ENCODE measurements at places on chromosomes 7 and 10. TPM values are rescaled to one million over a fixed set of nuclear protein-coding genes. Genes with fewer than 3 reads are reported as not detected.

GRCh38 chr7:112669306-112669705 is 120.9 kb downstream of the TMEM168 start:
- no peaks in the 10 kb centered on the region for H3K36me3 ChIP-seq
- no peak overlapping the region for H3K27ac ChIP-seq
- DNase-seq: no peak

The HELLS gene
- 53.0 TPM for total RNA-seq

The NME8 gene
- total RNA-seq: not detected

DNA sequence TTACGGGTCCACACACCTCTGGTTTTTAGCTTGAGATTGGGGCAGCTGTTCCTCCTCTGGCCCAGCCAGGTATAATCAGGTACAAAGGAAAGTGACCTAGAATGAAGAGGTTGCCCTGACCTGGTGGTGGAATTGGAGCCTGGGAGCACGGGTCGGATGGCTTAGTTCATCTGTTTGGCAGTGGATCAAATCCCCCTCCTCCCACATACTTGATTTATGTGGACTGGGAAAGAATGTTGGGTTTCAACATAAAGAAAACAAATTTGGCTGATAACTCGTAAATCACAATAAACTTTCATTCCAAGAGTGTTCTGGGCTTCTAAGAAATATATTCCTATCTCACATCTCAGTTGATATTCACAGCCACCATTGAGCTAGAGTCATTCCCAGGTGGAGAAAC is 186.8 kb downstream of the CUX1 start:
- no peak for DNase-seq
- H3K4me3 ChIP-seq: no peak overlapping the region
- H3K27me3 ChIP-seq: peaks cover 7% of the 10 kb centered on the region
- peaks cover 10% of the 10 kb centered on the region for H3K4me1 ChIP-seq

- no peak overlapping the region for H3K4me3 ChIP-seq
- no peak for DNase-seq
- no peaks in the 10 kb centered on the region for H3K4me1 ChIP-seq
- H3K27me3 ChIP-seq: no peaks in the 10 kb centered on the region
Measured at GRCh38 chr7:83267141-83267631, 104.5 kb upstream of the PCLO start.

The ZNF777 gene
- total RNA-seq: 16.3 TPM

GRCh38 chr7:32215697-32216096 is 145.5 kb upstream of the PDE1C start:
- H3K27me3 ChIP-seq: peaks cover 1% of the 10 kb centered on the region
- H3K36me3 ChIP-seq: no peaks in the 10 kb centered on the region
- no peak overlapping the region for H3K4me3 ChIP-seq
- H3K4me1 ChIP-seq: no peaks in the 10 kb centered on the region

DNA sequence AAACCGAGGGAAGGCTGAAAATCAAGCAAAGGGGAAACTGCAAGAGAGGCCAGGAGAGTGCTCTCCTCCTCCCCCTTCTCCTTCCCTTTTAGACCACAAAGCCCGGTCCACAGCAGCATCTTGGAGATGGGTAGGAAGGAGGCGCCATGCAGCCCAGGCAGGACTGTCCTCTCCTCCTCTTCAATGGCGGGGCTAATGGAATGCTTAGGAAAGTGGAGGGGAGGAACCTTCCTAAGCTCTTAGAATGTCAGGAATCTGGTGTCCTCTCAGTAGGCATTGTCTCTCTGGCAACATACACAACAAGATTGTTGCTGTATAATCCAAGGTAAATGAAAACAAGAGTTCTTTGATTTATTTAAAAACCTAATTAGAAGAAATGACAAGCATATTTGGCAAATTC is 185.1 kb downstream of the DGKI start:
- DNase-seq: peak; percentile 19
- H3K36me3 ChIP-seq: no peaks in the 10 kb centered on the region
- H3K4me3 ChIP-seq: no peak overlapping the region
- peaks cover 2% of the 10 kb centered on the region for H3K27me3 ChIP-seq
- H3K4me1 ChIP-seq: peaks cover 34% of the 10 kb centered on the region

The SLC18A2 gene
- not detected for total RNA-seq

The SFXN3 gene
- 58.0 TPM for total RNA-seq

- H3K27ac ChIP-seq: no peak overlapping the region
- H3K36me3 ChIP-seq: no peaks in the 10 kb centered on the region
- no peak for DNase-seq
- no peak overlapping the region for H3K4me3 ChIP-seq
- H3K27me3 ChIP-seq: peaks cover 3% of the 10 kb centered on the region
Measured at GRCh38 chr7:19482628-19483027, 226.2 kb downstream of the POLR1F start.

The APBB1IP gene
- 31.1 TPM for total RNA-seq

- H3K27ac ChIP-seq: no peak overlapping the region
- H3K4me3 ChIP-seq: no peak overlapping the region
- H3K4me1 ChIP-seq: no peaks in the 10 kb centered on the region
- DNase-seq: no peak
- no peaks in the 10 kb centered on the region for H3K36me3 ChIP-seq
- H3K27me3 ChIP-seq: no peaks in the 10 kb centered on the region
Measured at GRCh38 chr7:31892099-31892829, 177.9 kb downstream of the PDE1C start.

The CELF2 gene
- total RNA-seq: 2.7 TPM

- no peak overlapping the region for H3K4me3 ChIP-seq
- H3K27me3 ChIP-seq: no peaks in the 10 kb centered on the region
- DNase-seq: no peak
- H3K4me1 ChIP-seq: no peaks in the 10 kb centered on the region
- peaks cover 11% of the 10 kb centered on the region for H3K36me3 ChIP-seq
Measured at GRCh38 chr10:1824928-1825327, 87.6 kb upstream of the ADARB2 start.

- H3K36me3 ChIP-seq: no peaks in the 10 kb centered on the region
- no peak overlapping the region for H3K27ac ChIP-seq
- H3K4me3 ChIP-seq: no peak overlapping the region
- no peaks in the 10 kb centered on the region for H3K27me3 ChIP-seq
- no peak for DNase-seq
- no peaks in the 10 kb centered on the region for H3K4me1 ChIP-seq
Measured at GRCh38 chr7:141097430-141097829, 23.6 kb downstream of the TMEM178B start.

DNA sequence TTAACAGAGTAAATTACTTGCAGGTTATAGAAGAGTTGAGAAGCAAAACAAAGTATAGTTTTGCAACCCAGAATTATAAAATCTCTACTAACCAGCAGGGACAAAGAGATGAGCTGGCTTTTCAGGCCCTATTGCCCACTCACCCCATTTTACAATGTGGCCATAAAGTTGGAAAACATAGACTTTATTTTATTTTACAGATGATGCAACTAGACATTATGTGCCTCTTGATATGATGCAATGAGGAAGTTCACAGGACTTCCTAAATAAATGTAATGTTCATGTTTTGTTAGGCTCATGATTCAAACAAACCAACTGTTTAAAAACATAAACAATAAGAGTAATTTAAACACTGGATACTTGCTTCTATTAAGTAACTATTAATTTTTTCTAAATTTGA is 141.1 kb upstream of the WNT16 start:
- peaks cover 20% of the 10 kb centered on the region for H3K36me3 ChIP-seq
- H3K4me3 ChIP-seq: no peak overlapping the region
- DNase-seq: no peak
- no peak overlapping the region for H3K27ac ChIP-seq

- H3K27me3 ChIP-seq: peaks cover 6% of the 10 kb centered on the region
- DNase-seq: no peak
- peaks cover 13% of the 10 kb centered on the region for H3K36me3 ChIP-seq
- 0 out of 2 replicates have a peak overlapping the region, but pooled peaks have one; percentile 86 for H3K27ac ChIP-seq
Measured at GRCh38 chr7:50450590-50451032, 461 bp upstream of the FIGNL1 start.

The AOAH gene
- not detected for total RNA-seq

- no peaks in the 10 kb centered on the region for H3K36me3 ChIP-seq
- H3K27me3 ChIP-seq: no peaks in the 10 kb centered on the region
- no peak overlapping the region for H3K27ac ChIP-seq
- no peaks in the 10 kb centered on the region for H3K4me1 ChIP-seq
- no peak overlapping the region for H3K4me3 ChIP-seq
Measured at GRCh38 chr10:83541046-83541445, 598.3 kb upstream of the GHITM start.

DNA sequence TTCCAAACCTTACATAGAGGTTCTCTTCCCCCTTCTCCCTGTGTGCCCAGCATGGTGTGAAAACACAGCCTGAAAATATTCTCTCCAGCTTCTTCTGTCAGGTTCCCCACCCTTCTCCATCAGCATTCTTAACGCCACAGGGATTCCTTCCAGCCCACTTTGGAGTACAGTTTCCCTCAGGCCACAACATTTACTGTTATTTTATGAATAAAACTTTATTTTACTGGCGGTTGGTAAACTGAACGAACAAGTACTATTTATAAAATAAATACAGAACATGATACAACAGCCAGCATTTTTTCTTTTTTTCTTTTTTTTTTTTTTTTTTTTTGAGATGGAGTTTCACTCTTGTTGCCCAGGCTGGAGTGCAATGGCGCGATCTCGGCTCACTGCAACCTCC is 31.6 kb upstream of the GPNMB start:
- no peak overlapping the region for H3K4me3 ChIP-seq
- no peak for DNase-seq
- no peak overlapping the region for H3K27ac ChIP-seq
- H3K27me3 ChIP-seq: peaks cover 5% of the 10 kb centered on the region
- no peaks in the 10 kb centered on the region for H3K4me1 ChIP-seq
- H3K36me3 ChIP-seq: no peaks in the 10 kb centered on the region

DNA sequence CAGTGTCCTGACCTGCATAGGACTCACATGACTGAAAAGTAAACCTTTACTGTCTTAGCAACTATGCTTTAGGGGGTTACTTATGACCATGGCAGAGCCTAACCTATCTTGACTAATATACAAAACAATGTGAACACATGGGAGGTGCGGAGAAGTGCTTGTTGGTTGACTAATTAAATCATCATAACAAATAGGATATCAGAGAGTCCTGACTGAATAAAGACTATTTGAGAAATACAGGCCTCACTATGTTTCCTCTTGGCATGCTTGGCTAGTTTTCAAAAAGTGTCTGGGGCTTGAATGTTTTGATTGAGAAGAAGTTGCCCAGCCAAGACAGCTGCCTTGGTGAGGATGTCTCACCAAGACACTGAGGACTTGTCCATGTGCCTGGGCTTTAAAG is 104.4 kb upstream of the PHYHIPL start:
- H3K4me3 ChIP-seq: no peak overlapping the region
- DNase-seq: no peak
- H3K4me1 ChIP-seq: no peaks in the 10 kb centered on the region
- no peaks in the 10 kb centered on the region for H3K27me3 ChIP-seq
- no peak overlapping the region for H3K27ac ChIP-seq

- peaks cover 3% of the 10 kb centered on the region for H3K27me3 ChIP-seq
- no peaks in the 10 kb centered on the region for H3K4me1 ChIP-seq
- no peak for DNase-seq
Measured at GRCh38 chr10:131179361-131179760, 132.2 kb downstream of the TCERG1L start.

DNA sequence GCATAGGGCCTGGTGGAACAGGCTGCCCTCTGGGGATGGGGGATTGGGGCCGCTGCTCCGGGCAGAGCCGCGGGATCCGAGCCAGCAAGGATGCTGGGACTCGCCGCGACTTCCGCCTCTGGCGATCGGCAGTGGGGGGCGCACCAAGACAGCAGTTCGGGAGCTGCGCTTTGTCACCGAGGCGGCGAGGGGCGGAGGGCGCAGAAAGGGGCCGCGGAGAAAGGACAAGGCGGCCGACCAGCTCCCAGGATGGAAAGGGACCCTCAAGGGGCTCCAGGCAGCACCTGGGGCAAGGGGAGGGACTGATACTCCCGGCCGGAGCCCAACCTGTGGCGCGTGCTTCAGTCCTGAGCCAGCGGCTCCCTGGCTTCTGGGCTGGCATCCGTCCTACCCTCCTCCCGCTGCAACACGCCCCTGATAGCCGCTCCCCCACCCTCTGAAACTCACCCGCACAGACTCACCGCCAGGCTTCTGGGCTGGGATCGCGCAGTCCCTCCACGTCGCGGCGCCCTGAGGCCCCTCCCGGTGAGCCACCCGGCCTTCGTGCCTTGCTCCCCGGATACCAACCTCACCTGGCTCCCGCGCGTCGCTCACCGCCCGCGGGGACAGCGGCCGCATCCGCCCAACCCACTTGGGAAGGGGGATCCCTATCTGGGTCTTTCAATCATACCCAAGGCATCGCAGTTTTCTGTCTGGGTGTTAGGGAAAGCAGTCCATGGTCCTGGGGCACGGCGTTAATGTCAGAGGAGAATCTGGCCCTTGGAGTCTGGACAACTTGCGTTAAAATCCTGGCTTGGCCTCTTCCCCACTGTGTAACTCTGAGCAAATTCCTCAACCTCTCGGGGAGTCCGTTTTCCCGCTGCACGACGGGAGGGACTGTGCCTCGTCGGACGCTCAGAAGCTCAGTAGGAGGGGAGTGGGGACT is 7.0 kb upstream of the EVX1 start:
- no peak overlapping the region for H3K27ac ChIP-seq
- no peak for DNase-seq

DNA sequence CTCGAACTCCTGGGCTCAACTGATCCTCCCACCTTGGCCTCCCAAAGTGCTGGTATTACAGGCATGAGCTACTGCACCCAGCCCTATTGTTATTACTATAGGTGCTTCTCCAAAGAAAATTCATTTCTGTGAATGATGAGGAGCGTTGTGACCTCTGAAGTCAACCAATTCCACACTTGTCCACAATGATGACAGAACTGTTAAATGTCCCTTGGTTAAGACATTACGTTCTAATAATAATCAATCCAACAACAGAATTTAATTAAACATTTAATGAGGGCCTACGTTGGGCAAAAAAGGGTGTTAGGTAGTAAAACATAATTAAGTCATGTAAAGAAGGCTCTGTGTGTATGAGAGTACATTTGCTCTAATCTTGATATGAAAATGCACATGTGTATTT is 18.2 kb downstream of the POLR3A start:
- DNase-seq: no peak
- no peaks in the 10 kb centered on the region for H3K27me3 ChIP-seq
- no peaks in the 10 kb centered on the region for H3K4me1 ChIP-seq
- no peak overlapping the region for H3K27ac ChIP-seq
- H3K4me3 ChIP-seq: no peak overlapping the region

DNA sequence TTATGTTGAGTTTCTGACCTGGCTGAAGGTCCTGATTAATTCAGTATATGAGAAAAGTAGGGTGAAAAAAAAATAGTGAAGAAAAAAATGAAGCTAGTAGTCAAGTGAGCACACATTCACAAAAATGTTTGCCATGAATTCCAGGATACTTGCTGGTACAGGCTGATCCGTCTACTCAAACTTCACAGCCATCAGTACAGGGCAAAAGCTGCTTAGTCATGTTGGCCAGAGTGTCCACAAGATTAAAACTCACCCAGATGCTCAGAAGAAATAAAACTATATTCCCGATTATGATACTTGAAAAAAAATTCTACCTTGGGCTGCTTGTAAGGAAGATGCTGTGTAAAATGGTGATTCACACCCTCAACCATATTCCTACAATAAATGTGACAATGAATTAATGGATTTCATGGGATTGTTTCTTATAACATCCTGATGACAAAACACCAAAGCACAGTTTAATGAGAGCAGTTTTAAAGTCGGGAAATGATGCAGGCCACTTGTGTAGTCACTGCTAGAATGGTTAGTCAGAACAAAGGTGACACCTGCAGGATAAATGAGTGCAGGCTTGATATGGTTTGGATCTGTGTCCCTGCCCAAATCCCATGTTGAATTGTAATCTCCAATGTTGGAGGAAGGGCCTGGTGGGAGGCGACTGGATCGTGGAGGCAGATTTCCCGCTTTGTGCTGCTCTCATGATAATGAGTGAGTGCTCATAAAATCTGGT is 49.2 kb upstream of the ANKRD1 start:
- H3K4me3 ChIP-seq: peak overlapping the region; percentile 68
- H3K36me3 ChIP-seq: no peaks in the 10 kb centered on the region
- no peaks in the 10 kb centered on the region for H3K27me3 ChIP-seq
- H3K4me1 ChIP-seq: peaks cover 58% of the 10 kb centered on the region
- peak overlapping the region; percentile 85 for H3K27ac ChIP-seq
- DNase-seq: peak; percentile 79
